ENCODE measurements at places on chromosomes 3 and 15.

- no peak for DNase-seq
Observed at GRCh38 chr3:58754074-58754473, 87.5 kb upstream of the FAM3D start.

DNA sequence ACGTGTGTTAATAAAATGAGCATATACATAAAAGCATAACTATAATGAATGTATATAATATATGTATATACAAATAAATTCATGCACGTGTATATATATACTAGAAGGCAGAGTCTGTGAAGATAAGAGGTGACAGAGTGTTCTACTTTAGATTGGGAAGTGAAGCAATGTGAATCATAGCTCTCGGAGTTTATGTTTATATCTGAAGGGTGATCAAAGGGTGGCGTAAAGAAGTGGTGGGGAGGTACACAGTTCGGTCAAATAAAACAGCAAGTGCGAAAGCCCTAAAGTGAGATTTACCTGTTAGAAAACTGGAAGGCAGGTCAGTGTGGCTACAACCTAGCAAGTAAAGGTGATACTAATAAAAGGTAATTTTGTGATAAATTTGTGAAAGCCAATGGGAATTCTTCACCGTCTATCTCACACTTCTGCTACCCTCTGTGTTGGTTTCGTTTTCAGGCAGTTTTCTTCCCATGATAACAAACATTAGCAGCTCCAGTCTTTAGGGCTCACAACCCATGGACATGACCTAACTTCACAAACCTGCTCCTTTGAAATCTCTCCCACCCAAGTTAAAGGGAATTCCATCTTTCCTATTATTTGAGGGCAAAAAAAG, 46.7 kb upstream of the BCHE start:
- DNase-seq = no peak

DNA sequence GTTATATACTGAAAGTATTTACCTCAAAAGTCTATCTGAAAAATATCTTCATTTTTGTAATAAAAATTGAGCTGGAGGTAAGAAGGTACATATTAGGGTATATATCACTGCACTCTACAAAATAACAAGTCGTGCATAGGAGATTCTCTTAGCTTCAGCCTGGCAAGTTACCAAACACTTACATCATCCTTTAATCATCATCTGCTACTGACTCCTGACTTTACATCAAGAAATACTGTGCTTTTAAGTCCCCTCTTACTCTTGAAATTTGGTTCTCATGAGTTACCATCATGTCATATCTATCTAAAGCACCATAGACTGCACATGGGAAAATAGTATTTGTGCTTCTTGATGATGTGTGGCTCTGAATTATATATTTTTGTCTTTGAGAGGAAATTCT, 50.8 kb downstream of the LYSMD4 start:
- no peak for DNase-seq

GRCh38 chr3:162534431-162534830, 1037.8 kb downstream of the OTOL1 start:
- DNase-seq = no peak

DNA sequence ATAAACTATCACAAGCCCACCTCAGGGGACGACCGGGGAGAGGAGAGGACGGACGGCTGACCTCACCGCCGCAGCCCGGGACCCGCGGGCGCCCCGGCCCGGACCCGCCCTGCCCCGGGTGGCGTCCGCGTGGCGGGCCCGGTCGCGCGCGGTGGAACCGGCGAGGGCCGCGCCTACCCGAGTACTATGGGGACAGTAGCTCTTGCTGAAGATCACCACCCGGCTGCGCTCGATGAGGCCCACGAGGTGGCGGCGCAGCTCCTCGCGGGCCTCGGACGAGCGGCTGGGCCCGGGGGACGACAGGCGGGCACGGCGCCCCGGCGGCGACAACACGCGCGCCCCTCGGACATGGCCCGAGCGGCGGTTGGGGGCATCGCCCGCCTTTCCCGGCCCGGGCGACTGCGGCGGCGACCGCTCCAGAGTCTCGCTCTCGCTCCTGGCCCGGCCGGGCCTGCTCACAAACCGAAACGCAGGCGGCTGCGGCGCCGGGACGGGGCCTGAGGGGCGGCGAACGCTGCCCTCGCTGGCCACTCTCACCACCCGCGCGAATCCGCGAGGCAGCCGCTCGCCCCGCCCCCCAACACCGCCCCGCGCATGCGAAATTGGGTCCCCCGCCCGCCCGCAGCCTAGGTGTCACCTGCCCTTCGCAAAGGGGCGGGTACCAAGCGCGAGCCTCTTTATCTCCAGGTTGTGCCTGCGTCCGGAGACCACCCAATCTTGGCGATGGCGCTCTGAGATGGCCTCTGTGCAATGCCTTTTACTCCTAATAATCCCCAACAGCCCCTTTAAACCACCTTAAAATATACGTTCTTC, at the start of gene TXNRD3:
TXNRD3 (minus strand) TSS at position 554 of the 813 bp plus-strand sequence.
- DNase-seq = peak; percentile 49

GRCh38 chr3:120614765-120615164, 18.6 kb downstream of the NDUFB4 start:
- DNase-seq = no peak

GRCh38 chr3:126854666-126855065, 128.2 kb upstream of the PLXNA1 start:
- no peak for DNase-seq

DNA sequence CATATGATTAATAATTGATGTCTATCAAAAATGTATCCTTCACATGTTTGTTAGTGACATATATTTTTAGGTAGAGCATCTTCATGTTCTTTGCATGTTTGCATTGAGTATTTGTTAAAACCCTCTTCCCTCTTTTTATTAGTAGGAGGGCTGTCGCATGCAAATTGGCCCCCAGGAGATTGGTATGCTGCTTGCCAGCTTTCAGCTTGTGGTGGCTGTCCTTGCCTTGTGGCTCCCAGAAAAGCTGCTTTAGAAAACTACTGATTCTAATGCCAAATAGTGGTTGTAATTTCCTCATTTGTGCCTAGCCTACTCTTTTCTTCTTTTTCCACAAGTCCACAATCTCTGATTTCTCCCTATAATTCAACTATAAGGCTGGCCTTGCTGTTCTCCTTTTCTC, 886.8 kb downstream of the VGLL3 start:
- DNase-seq = no peak

GRCh38 chr15:58551764-58552504, 120.1 kb downstream of the LIPC start:
- DNase-seq = no peak

DNA sequence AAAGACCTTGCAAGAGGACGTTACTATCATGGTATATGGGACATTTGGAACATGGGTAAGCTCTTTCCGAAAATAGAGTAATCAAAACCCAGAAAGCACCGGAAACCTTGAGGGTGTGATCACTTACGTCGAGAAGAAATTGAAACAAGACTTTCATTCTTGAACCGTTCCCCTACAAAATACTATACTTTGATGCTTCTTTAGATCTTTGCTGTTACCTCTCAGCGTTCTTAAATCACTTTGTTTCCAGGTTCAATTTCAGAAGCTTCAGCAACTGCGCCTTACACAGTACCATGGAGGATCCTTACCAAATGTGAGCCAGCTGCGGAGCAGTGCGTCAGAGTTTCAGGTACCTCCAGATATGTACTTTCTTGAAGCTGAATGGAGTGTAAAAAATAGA, 10.1 kb downstream of the CRTC3 start:
- DNase-seq = no peak

- DNase-seq = no peak
Observed at GRCh38 chr3:148042663-148043445, 633.7 kb downstream of the ZIC1 start.

DNA sequence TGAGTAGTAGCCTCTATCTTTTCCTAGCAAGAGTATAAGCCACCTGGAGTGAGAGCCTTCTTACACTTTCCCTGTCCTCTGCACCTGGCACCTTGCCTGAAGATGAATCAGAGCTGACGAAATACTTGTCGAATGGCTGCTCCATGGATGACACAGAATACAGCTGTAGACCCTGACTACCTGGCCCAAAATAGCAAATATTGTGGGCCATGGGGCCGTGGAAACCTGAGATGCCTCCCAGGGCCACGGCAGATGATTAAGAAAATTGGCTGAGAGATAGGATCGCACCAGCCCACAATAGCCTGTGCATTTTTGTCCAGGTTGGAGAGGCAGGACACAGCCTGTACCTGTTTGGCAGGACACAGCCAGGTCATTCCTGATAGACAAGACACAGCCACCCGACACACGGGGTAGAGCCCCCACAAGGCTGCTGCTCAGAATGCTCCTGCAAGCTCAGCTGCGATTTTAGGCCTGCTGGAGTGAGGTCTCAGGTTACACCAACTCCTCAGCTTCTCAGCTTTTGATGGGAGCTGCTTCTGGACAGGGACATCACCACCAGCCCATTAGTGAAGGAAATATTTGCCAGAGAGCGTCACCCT, 22.9 kb upstream of the TPM1 start:
- DNase-seq = no peak

GRCh38 chr3:183437061-183437460, 8.6 kb upstream of the MCF2L2 start:
- no peak for DNase-seq

DNA sequence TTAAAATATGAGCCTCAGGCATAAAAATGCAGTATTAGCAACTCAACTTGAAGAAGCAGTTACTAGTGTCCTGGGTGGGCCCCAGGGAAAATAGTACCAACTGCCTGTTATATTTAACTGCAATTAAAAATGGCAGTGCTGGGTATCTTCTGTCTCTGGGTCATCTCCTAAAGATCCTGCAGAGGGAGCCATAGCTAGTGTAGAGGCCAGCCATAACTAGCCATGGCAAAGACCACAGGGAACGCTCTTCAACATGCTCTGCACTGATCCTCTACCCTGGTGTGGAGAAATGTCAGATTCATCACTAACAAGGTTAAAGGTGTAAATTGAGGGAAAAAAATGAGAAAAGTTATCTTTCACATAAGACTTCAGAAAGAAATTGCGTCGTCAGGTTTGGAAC, 181.3 kb downstream of the SNRPN start:
- DNase-seq = no peak

DNA sequence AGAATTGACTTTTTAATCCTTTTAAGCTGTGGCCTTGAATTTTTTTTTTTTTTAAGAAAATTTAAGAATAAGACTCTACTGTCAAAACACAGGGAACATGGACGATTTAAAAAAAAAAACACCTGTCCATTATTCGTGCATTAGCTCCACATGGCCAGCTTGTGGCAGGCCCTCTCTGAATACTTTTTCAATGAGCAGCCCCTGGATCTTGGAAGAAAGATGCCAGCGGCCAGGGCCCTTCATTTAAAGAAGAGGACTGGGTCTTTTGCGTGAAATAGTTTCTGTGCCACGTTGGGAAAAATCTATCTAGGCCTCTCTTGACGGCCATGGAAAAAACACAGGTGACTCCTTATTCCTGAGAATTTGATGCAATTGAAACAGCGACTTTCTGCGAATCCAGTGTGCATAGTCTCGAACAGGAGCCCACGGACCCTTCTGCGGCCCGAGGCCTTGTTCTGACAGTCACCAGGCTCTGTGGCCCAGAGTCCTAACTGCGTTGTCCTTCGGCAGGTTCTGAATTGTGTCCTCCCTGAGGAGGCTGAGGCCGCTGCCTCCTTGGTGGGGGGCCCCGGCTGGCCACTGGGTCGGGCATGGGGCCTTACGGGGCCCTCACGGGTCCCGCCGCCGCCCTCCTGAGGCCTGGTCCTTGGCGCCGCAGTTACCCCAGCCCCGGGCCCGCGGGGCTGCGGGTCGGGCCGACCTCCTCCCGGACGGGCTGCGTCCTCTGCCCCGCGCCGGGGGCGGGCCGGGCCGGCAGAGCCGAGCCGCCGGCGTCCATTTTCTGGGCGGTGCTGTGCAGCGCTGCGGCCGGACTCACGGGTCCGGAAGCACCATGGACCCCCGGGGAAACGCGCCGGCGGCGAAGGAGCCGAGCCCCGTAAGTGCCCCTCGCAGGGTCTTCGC, 33.5 kb downstream of the ZBTB38 start:
- DNase-seq = no peak

GRCh38 chr15:67147396-67147949, 82.1 kb downstream of the SMAD3 start:
- no peak for DNase-seq

GRCh38 chr3:105878061-105878460, 9.2 kb upstream of the CBLB start:
- DNase-seq = no peak

GRCh38 chr3:144770281-144770680, 798.7 kb downstream of the DIPK2A start:
- no peak for DNase-seq

- no peak for DNase-seq
Observed at GRCh38 chr3:23648326-23648995, 157.3 kb upstream of the UBE2E1 start.

GRCh38 chr15:62498278-62498677, 333.2 kb upstream of the C2CD4B start:
- DNase-seq = no peak

DNA sequence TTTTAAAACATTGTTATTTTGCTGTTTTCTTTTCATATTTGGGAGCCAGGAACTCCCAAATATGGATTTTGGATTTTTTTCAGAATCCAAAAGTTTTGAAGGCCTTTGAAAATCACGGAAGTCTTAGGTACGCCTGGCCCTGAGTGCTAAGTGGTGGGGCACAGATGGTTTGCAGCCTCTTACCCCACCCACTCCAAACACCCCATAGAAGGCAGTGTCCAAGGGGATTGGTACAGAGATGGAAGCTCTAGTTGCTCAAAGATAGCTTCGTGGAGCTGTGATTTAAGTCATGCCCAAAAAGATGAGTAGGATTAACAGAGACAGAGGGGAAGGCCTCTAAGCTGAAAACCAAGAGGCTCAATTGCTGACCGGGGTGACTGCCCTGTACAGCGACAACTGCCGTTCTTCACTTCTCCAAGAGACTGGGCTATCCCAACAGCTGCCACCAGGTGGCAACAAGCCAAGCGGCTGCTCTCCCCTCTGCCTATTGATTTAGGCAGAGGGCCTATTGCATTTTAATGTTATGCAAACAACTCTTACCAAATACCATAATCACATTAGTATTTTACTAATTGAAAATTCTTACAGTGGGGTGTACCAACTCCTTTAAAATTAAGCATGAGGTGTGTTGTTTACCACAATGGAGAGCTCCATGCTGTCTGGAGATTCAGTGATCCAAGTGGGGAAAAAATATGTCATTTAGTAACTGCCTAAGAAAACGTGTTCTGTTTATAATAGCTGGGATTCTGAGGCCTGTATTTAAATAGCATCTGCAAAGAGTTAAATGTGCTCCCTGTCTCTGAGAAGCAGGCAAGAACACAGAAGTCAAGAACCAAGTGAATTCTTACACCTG, 64.0 kb upstream of the C15orf61 start:
- peak; percentile 44 for DNase-seq

GRCh38 chr3:116084999-116085791, 360.1 kb downstream of the LSAMP start:
- no peak for DNase-seq

DNA sequence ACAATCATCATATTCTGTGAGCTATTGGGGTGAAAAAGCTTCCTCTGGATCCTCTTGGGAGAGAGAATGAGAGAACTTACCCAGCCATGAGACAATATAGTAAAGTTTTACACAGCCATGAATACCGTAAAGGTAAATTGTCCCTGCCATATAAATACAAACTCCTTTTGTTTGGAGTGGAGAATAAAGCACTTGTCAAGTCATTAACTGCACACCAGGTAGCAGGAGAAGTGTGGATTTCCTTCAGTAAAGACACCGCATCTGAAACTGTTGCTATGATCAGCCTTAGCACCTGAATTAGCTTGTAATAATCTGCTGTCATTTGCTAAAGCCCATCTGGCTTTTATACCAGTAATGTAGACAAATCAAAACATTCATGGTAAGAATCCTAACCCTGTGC, 336.6 kb upstream of the SLCO3A1 start:
- DNase-seq = no peak
